ENCODE measurements at places on chromosomes 7 and 10.

- DNase-seq, result no peak
Observed at GRCh38 chr7:80832006-80832405, 86.8 kb downstream of the SEMA3C start.

- DNase-seq, result no peak
Observed at GRCh38 chr10:126468876-126469643, 80.8 kb upstream of the ADAM12 start.

DNA sequence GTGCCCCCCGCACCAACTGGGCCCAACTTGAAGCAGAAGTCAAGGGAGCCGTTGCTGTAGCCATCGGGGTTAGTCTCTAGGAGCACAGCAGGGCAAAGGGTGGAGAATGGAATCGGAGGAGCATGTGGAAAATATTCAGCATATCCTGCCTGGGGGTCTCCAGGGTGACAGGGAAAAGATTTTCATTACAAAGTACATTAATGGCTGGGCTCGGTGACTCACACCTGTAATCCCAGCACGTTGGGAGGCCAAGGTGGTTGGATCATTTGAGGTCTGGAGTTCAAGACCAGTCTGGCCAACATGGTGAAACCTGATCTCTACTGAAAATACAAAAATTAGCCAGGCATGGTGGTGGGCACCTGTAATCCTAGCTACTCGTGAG is 53.8 kb upstream of the ABLIM1 start:
- DNase-seq, result no peak

DNA sequence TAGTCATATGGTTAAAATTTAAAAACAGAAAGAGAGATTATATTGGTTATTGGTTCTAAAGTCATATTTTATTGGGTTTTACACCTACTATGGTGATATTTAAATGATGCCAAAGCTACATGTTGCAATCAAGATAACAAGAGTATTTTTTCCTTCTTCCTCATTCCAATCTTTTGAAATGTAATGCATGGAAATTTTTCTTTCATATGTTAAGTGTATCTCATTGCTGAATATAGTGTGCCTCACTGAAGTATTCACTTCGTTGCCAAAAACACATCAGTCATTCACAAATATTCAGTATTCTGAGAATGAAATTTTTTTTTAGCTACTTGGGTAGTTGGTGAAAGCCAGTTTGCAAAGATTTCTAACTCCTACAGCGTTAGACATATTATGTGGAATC is 19.5 kb downstream of the HDAC9 start:
- DNase-seq, result no peak

DNA sequence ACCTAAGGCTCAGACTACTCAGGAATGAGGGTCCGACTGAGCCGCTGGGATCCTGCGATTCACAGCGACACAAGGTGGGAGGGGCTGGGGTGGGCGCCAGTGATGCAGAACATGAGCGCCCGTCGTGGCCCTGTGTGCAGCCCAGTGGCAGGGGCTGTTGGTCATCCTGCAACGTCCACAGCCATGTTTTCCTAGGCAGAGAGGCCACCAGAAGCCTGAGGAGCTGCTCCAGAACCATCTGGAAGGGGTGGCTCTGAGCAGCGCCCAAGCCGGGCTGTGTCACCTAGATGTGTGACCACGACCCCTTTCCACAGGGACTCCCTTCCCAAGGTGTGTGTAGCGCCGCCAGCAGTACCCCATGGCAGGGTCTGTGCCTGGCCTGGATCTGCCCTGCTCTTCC is 24.5 kb downstream of the DPYSL4 start:
- DNase-seq, result no peak

- no peak for DNase-seq
Observed at GRCh38 chr7:139930286-139930965, 101.4 kb downstream of the TBXAS1 start.

DNA sequence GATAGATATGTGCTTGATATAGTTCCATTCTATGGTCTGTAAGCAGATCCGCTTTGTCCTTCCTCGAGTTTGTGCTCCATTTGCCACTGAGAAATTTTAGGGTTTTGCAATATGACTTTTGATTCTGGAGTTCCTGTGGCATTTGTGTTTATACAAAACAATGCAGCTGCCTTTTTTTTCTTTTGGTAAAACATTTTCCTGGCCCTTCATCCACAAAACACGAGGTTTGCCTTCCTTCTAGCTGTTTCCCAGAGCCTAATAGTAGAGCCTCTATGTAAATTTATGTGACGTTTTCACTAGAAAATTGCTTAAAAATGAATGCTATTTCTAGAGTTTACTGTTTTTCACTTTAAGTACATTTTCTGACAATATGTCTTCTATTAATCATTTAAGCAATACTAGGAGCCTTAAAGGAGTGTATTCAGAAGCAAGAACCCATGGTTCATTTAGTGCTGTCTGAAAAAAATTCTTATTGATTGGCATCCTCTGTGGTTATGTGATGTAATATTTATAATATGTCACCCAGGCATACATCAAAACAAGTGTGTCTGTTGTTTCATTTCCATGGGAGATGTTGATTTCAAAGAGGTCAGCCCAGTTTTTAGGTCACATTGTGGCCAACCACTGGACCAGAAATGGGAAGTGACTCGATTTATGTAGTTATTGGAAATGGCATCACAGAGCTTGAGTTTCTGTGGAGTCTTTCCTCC is 618.3 kb downstream of the LRMDA start:
- DNase-seq, result no peak

- DNase-seq, result no peak
Observed at GRCh38 chr10:78541481-78542140, 507.9 kb downstream of the RPS24 start.

- DNase-seq, result no peak
Observed at GRCh38 chr10:76582531-76582930, 1055.1 kb downstream of the KCNMA1 start.

DNA sequence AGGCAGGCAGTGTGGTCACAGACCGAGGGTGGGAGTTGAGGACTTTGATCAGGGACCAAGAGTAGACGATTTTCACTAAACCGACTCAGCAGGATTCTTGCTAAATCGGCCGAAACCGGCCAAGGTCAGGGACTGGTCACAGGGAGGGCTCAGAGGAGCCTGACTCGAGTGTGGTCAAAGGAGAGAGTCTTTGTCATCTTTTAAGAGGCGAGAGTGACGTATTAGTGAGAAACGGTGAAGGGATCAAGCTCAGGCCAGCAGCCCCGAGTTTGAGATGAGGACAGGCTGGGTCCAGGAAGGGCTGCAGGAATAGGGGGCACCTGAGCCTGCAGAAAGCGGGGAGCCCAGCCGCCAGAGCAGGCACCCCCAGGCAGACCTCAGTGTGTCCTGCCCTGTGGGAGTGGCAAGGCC is 41.6 kb upstream of the FAM20C start:
- DNase-seq, result no peak

GRCh38 chr10:7389346-7389745 is 21.5 kb downstream of the SFMBT2 start:
- no peak for DNase-seq

GRCh38 chr7:52540041-52540440 is 495.4 kb upstream of the POM121L12 start:
- no peak for DNase-seq

All from activated CD4-positive, alpha-beta T cell treated with anti-CD3 and anti-CD28 coated beads, Interleukin-2, amount 50 U/mL, for 1 hour (primary cell).